Activated CD4-positive, alpha-beta memory T cell treated with anti-CD3 and anti-CD28 coated beads, Interleukin-2, amount 10 ng/mL, durations not matched to agents 7 days and 5 days (primary cell): ENCODE measurements at places on chromosomes 6 and 20. TPM values are rescaled to one million over a fixed set of nuclear protein-coding genes. Genes with fewer than 3 reads are reported as not detected.

- H3K4me1 ChIP-seq = peaks cover 26% of the 10 kb centered on the region
- no peak for DNase-seq
- H3K27ac ChIP-seq = no peak overlapping the region
- H3K36me3 ChIP-seq = peaks cover 50% of the 10 kb centered on the region
These were observed 26.7 kb downstream of the LATS1 start for GRCh38 chr6:149691201-149691600.

DNA sequence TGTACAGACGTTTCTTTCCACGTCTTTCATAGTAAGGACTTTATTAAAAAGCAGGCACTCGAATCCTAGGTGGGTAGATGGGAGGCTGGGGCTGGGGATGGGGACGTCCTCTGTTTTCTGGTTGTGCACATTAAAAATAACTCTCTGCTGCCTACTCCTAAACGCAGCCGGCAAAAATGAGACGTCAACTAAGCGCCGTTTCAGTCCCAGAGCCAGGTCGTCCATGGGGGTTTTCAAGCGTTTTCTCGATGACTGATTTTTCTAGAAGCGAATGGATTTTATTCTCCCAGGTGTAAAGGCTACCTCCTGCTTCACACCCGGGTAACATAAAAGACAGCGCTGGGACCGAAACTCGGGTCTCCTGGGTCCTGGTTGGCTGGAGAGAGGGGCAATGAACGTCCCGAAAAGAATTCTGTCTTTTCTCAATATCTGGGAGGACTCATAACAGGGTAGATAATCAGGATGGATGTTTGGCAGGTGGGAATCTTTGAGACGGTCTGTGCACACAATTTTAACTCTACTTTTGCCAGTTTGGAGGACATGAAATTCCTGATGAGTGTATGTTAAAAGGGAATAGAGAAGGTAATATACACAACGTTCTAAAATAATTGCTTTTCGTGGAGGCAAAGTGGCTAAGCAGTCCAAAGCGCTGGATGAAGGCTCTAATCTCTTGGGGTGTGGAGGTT is 25.2 kb downstream of the GPX6 start:
- H3K4me3 ChIP-seq = peak overlapping the region; percentile 33
- DNase-seq = no peak
- H3K36me3 ChIP-seq = no peaks in the 10 kb centered on the region

GRCh38 chr6:120686492-120686891 is 647.8 kb downstream of the TBC1D32 start:
- no peak overlapping the region for H3K27ac ChIP-seq
- no peaks in the 10 kb centered on the region for H3K36me3 ChIP-seq
- DNase-seq = no peak
- no peak overlapping the region for H3K4me3 ChIP-seq

DNA sequence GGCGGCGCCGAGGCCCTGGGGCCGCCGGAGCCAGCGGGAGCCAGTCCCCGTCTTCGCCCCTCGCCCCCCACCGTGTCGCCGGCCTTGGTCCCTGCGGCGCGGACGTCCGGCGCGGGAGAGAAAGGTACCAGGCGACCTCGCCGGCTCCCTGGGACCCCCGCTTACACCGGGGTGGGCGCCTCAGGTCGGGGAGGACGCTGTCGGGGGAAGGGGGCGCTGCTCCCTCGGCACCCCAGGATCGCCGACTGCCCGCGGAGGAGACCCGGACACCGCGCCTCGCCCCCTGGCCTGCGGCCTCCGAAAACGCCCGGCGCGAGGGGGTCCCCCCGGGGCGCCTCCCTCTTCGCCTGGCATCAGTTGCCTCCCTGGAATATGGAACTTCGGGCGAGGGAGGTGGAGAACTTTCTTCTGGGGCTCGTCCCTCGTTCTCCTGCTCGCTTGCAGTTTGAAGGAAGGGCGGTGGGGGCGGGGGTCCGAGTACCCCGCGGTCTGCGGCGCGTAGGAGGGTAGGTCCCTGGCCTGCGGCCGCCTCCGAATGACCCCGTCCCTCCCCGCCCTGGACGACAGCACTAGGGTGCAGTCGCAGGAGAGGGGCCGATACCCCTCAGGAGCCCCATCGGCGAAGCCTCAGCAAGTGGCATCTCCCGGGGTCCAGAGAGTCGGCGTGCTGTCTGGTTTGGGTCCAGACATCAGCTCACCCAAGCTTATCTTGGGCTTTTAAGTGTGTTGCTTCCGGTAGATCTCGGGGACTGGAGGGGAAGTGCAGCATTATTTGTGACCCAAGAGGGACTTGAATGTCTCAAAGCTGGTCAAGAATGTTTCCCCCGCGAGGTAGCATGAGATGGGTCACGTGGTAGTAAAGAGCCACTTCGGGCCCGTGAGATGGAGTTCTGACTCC is 549 bp downstream of the ANKRD6 start:
- peak overlapping the region; percentile 70 for H3K4me3 ChIP-seq
- H3K4me1 ChIP-seq = peaks cover 13% of the 10 kb centered on the region
- H3K36me3 ChIP-seq = no peaks in the 10 kb centered on the region
- peak; percentile 25 for DNase-seq

DNA sequence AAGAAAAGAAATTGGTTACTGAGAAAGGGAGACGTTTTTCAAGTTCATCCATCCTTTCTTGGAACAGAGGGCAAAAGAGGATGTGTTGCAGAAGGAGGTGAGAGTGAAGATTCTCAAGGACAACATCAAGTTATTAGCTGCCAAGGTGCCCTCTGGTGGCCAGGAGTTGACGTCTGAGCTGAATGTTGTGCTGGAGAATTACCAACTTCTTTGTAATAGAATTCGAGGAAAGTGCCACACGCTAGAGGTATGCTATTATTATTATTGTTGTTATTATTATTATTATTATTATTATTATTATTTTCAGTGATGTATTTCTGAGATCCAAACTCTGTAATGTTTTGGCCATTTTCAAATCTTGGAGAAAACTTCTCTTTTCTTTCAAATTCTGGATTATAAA is 197.0 kb downstream of the UTRN start:
- H3K4me1 ChIP-seq = peaks cover 18% of the 10 kb centered on the region
- no peak overlapping the region for H3K27ac ChIP-seq
- H3K4me3 ChIP-seq = no peak overlapping the region

GRCh38 chr20:7090811-7091210 is 323.3 kb downstream of the BMP2 start:
- H3K36me3 ChIP-seq = no peaks in the 10 kb centered on the region
- no peaks in the 10 kb centered on the region for H3K27me3 ChIP-seq
- H3K27ac ChIP-seq = no peak overlapping the region
- no peak for DNase-seq
- no peaks in the 10 kb centered on the region for H3K4me1 ChIP-seq

- H3K27me3 ChIP-seq = no peaks in the 10 kb centered on the region
- H3K36me3 ChIP-seq = no peaks in the 10 kb centered on the region
- H3K4me3 ChIP-seq = no peak overlapping the region
- DNase-seq = no peak
These were observed 179.0 kb upstream of the FOXA2 start for GRCh38 chr20:22763257-22763906.

GRCh38 chr6:103269581-103269980 is 1590.1 kb downstream of the HACE1 start:
- H3K36me3 ChIP-seq = no peaks in the 10 kb centered on the region
- H3K4me1 ChIP-seq = no peaks in the 10 kb centered on the region
- DNase-seq = no peak
- no peaks in the 10 kb centered on the region for H3K27me3 ChIP-seq

GRCh38 chr20:11734431-11734830 is 183.3 kb upstream of the BTBD3 start:
- no peak overlapping the region for H3K27ac ChIP-seq
- H3K4me3 ChIP-seq = no peak overlapping the region
- no peak for DNase-seq
- no peaks in the 10 kb centered on the region for H3K36me3 ChIP-seq

DNA sequence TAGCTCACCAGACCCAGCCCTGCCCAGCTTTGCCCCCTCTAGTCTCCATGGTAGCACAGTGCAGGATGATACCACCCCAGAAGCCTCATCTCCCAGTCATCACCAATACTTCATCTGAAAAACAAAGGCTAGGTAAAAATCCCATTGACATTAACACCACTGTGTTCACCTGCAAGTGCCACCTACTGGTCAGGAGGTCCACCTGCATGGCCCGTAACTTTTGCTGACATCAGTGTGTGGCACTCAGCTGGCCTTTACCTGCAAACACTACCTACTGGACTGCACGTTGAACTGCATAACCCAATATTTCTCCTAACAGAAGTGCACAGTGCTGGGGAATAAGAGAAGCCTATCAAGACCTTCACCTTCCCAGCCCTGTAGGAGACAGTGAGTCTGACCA is 234.7 kb upstream of the ADGRB3 start:
- DNase-seq = no peak
- no peaks in the 10 kb centered on the region for H3K4me1 ChIP-seq
- H3K4me3 ChIP-seq = no peak overlapping the region
- H3K27ac ChIP-seq = no peak overlapping the region

GRCh38 chr6:87623248-87623647 is 33.3 kb downstream of the ORC3 start:
- H3K27me3 ChIP-seq = no peaks in the 10 kb centered on the region
- H3K4me3 ChIP-seq = no peak overlapping the region
- DNase-seq = no peak
- H3K4me1 ChIP-seq = peaks cover 8% of the 10 kb centered on the region

- peaks cover 4% of the 10 kb centered on the region for H3K36me3 ChIP-seq
- peak; percentile 73 for DNase-seq
- no peaks in the 10 kb centered on the region for H3K27me3 ChIP-seq
These were observed 38.0 kb downstream of the TNFAIP3 start for GRCh38 chr6:137904822-137905617.

GRCh38 chr20:40815156-40816038 is 126.4 kb upstream of the MAFB start:
- H3K27ac ChIP-seq = no peak overlapping the region
- DNase-seq = no peak
- no peak overlapping the region for H3K4me3 ChIP-seq

GRCh38 chr6:1540864-1541521 is 68.7 kb upstream of the FOXC1 start:
- no peak overlapping the region for H3K27ac ChIP-seq
- no peak for DNase-seq

DNA sequence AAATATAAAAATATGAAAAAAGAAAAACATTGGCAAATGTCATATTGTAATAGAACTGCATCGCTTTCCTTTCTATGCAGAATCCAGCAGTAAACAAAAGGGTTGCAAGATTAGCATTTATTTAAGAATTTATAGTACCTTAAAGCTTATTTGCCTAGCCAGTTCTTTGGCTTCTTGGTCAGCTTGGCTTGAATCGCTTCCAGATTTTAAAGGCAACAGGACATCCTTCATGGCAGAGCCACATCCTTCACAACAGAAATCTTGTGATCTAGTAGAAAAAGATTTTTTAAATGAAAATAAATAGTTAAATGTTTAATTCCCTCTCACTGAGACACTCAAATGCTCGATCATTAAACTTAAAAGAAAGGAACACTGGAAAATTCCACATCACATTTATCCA is 17.4 kb downstream of the UBE2J1 start:
- H3K4me1 ChIP-seq = peaks cover 1% of the 10 kb centered on the region
- DNase-seq = no peak
- H3K4me3 ChIP-seq = no peak overlapping the region
- H3K27ac ChIP-seq = no peak overlapping the region

GRCh38 chr20:46798430-46798829 is 89.0 kb downstream of the SLC2A10 start:
- H3K27ac ChIP-seq = no peak overlapping the region
- no peak for DNase-seq
- peaks cover 9% of the 10 kb centered on the region for H3K27me3 ChIP-seq
- H3K4me3 ChIP-seq = no peak overlapping the region

Gene SLC17A3
- 0.15 TPM for total RNA-seq

Gene NNAT
- not detected for total RNA-seq

Gene PPIL6
- not detected for total RNA-seq

Gene KCNQ5
- total RNA-seq = 4.7 TPM

Gene OR2H2
- total RNA-seq = not detected

Gene NR2E1
- not detected for total RNA-seq

Gene EPHA7
- not detected for total RNA-seq

Gene HLA-DRA
- 204 TPM for total RNA-seq

Gene SLC35A1
- total RNA-seq = 14.2 TPM
